ENCODE measurements at places on chromosomes 3 and 15. TPM values are rescaled to one million over a fixed set of nuclear protein-coding genes. Genes with fewer than 3 reads are reported as not detected.

- no peak for DNase-seq
Observed at GRCh38 chr3:19901918-19902317, 32.1 kb downstream of the EFHB start.

- no peak for DNase-seq
Observed at GRCh38 chr3:138881233-138881632, 46.5 kb upstream of the PIK3CB start.

ARID3B gene
- 3.6 TPM for total RNA-seq

DNA sequence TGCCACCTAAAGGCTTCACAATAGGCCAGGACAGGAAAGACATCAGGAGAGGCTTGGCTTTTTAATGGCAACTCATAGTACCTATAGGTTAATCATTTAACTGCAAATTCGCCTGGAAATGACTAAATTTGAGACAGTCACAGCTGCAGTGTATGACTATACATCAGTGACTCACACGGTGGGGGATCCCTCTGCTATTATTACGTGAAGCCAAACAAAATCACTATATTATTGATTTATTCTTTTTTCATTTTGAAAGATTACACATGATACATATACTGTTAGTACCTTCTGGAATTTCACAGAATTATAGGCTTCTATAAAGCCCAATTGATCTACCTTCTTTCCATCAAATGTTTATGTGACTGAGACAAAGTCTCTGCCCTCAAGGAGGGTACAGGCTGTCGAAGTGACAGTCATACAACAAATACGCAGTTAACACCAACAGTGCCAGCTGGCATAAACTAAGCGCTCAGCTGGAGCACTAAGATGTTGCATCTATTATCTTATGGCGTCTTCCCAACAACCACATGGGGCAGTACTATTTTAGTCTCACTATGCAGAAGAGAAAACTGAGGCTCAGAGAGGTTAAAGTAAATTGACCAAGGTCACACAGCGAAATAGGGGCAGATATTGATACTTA is 82.0 kb upstream of the LMOD3 start:
- no peak for DNase-seq

DNA sequence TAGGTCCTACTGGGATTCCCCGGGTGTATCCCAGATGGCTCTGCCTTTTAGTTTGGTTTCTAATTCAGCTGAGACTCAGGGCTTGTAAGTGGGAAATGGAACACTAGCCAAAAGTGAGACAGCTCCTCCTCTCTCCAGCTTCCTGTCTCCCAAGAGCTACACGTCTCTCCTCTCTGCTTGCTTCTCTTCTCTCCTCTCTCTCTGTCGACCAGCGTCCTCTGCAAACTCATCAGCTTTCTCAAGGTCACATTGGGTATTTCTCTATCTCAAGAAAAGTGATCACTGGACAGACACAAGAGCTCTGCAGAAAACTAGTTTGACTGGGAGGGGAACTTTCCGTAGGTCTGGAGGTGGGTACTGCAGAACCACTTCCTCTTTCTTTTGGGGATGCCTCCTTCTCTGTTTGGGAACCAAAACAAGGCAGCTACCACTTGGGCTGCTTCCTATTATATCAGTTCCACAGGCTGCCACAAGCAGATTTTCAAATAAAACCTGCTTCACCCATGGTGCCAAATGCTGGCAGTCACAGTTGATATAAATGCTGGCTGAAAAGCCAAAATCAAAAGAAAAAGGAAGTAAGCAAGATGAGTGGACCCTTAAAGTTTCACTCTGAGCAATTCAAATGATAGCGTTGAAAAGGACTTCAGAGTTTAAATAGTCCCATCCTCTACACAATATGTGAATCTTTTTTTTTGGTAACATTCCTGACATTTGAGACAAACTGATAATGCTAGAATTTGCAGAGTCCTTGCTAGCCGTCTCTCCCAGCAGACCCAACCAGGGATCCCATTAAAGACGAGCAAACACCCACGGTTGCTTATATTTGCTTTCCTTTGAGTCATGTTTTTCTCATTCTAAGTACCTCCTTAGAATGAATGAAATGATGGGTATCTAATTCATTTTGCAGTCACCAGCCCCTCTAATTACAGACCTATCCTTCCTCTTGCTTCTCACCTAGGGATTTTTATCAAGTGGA is 7.2 kb upstream of the DYNC1LI1 start:
- no peak for DNase-seq

GRCh38 chr3:163852233-163852632 is 1226.1 kb downstream of the SI start:
- DNase-seq = no peak

DNA sequence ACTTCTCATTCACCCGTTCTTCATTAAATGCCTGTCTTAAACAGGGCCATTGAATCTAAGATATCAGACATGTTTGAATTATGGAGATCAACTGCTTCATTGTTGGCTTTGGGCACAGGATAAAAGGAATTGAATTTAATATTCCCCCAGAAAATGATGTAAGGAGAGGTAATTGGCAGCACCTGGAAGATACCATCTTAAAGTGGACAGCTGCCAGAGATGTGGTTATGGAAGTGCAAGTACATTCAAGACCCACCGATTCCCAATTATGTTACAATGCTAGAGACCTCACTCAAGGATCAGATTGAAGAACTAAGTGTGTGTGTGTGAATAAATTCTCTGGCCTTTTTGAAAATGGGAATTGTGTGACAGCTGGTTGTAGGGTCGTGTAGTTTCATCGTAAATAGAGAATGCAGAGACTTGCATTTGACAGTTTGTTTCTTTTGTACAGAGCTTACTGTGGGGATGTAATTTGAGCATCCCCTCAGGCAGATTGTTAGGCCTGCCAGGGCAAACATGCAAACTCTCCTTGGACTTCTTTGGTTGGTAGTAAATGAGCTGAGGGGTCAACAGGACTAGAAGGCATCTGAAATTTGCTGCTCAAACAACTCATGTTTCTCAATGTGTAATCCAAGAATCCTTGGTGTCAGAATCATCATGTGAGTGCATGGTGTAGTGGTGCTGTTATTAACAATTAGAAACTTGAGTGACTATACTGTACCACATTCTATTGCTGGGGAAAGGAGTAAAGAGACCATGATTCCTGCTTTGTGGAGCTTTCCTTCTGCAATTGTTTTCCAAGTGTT is 359.2 kb upstream of the THRB start:
- DNase-seq = no peak
